ENCODE measurements at places on chromosomes 4 and X. TPM values are rescaled to one million over a fixed set of nuclear protein-coding genes. Genes with fewer than 3 reads are reported as not detected.

PHEX gene
- total RNA-seq: 1.4 TPM

MND1 gene
- 9.5 TPM for total RNA-seq

TEX13C gene
- total RNA-seq: not detected

CNKSR2 gene
- total RNA-seq: 54.7 TPM
